ENCODE measurements at places on chromosomes 2 and 18. TPM values are rescaled to one million over a fixed set of nuclear protein-coding genes. Genes with fewer than 3 reads are reported as not detected.

The LYPD1 gene
- polyA plus RNA-seq: 4.0 TPM

The KLF11 gene
- polyA plus RNA-seq: 10.6 TPM

The SERPINB12 gene
- not detected for polyA plus RNA-seq

The PDIA6 gene
- 258 TPM for polyA plus RNA-seq

The RESP18 gene
- 0.46 TPM for polyA plus RNA-seq

GRCh38 chr2:68340226-68341061, 20.7 kb upstream of the CNRIP1 start:
- no peak for DNase-seq

DNA sequence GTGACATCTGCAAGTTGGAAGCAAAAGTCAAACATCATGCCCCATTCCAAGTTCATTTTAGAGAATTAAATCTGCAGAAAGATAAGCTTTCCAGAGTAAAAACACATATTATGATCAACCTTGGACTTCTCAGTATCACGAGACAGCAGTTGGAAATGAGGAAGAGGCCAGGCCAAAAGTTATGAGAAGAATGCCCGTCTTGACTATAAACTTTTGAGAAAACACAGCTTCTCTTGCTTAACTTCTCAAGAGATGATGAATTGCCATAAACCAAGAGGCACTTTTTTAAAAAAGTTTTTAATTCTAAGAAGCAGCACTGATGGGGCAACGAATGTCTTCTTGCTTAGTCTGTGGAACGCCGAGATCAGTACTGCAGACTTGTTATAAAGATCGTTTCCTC, 52.6 kb upstream of the NFU1 start:
- no peak for DNase-seq

- DNase-seq: peak; percentile 6
These were observed 221.6 kb downstream of the LPIN1 start for GRCh38 chr2:11967946-11968465.

GRCh38 chr2:126655051-126655450, 907 bp upstream of the GYPC start:
- no peak for DNase-seq

DNA sequence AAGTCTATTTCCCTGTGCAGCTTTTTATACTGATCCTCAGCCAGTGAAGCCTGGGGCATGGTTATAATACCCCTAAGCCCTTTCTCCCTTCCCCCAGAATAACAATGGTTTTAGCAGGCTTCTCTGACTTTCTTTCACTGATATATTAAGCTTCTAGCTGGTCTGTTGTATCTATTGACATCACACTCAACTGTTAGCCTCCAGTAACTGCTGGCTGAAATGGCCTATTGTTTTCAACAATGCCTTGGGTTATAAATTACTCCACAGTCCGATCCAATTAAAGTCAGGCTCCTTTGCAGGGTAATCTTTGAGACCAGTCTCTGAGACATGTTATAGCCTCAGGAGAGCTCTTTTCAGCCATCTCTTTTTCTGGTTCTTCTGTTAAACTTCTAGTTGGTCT, 2.9 kb upstream of the SLC9A4 start:
- no peak for DNase-seq

GRCh38 chr18:46362533-46362932, 258.3 kb downstream of the HAUS1 start:
- DNase-seq: no peak

DNA sequence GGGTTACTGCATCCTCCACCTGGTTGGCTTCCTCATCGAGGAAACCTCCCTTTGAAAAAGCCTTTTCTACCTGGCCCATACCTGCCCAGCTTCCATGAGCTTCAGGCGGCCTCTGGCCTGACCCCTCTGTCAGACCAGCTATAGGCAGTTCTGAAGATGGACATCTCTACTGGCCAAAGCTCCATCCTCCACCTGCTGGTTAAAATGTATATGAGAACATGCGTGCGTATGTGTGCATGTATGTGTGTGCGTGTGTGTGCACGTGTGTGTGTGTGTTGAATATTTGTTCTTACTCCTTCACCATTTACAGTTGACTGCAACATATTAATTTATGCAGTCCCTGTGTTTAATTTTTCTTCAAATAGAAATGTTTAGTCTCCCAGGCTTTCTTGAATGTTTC, 642.4 kb upstream of the RAB6C start:
- no peak for DNase-seq
